ENCODE measurements at places on chromosomes 16 and 17.
A peak's percentile ranks its signal among the peaks of the same experiment; 100 is the strongest.

- no peak for DNase-seq
Observed at GRCh38 chr16:2791174-2791573, 3.8 kb upstream of the PRSS33 start.

GRCh38 chr17:17048106-17048505, 5.8 kb downstream of the MPRIP start:
- no peak for DNase-seq

- no peak for DNase-seq
Observed at GRCh38 chr16:2295056-2295798, 27.3 kb upstream of the RNPS1 start.

DNA sequence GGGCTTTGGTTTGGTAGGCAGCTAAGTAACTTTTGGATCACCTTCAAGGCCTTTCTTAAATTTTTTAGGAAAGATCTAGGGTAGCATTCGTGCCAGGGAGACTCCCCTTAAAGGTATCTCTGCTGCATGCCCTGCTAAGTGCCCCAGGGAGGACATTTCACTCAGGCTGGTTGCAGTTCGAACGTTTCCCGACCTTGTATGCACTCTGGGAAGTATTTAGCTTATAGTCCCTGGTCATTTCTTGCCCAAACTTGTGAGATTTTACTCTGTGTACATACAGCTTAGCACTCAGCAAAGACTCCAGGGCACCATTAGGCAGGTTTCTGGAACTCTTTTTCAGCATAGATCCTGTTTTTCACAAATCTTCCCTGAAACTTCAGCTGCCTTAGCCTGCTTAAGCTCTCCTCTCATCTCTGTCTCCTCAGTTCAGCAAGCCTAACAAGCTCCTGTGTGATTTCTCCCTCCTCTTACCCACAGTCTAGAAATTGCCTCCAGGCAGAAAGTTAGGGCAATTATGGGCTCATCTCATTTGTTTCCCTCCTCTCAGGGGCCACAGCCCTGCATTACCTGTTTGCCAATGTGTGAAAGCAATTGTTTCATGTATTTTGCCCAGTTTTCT, 84.6 kb downstream of the MRTFB start:
- DNase-seq = no peak

DNA sequence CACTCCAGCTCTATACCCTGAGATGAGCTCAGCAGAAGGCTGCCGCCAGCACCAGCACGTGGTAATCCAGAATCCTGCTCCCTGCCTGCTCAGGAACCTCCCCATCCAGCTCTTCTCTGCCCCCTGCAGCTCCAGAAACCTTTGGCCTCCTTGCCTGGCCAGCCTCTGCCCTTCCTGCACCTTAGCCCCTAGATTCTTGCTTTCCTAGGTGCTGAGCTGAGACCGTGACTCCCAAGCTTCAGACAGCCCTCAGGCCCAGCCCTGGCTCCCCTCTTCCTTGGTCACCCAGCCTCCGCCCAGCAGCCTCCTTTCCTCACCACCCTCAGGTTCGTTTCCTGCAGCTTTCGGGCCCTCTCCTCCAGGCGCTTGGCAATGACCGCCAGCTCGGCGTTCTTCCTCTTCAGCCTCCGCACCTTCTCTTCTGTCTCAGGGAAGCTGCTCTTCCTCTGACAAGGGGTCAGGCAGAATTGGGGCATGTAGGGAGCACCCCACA, 2.6 kb downstream of the TSPOAP1 start:
- DNase-seq = no peak

DNA sequence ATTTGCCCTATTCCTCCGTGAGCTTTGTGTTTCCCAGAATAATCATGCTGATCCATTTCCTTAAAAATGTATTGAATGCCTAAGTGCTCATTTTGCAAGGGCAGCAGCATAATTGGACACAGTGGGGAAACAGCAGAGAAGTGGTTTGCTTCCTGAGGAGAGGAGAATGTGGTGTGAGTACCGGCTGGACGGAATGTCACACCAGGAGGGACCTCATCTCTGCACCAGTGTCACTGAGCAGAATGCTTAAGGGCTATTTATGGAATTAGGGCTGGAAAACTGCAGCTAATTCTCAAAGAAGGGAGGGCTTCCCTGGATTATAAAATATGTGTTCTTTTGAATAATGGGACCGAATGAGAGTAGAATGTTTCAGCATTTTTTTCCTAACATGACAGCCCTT, 1100.6 kb upstream of the RBFOX1 start:
- DNase-seq = no peak

- DNase-seq = no peak
Observed at GRCh38 chr16:11586856-11587642, at the start of gene LITAF. Gene LITAF, minus strand, starts transcription at chr16:11586919. Its CDS starts 30,189 bp downstream, at chr16:11556730.

- no peak for DNase-seq
Observed at GRCh38 chr17:72400863-72401262, 280.0 kb downstream of the SOX9 start.

DNA sequence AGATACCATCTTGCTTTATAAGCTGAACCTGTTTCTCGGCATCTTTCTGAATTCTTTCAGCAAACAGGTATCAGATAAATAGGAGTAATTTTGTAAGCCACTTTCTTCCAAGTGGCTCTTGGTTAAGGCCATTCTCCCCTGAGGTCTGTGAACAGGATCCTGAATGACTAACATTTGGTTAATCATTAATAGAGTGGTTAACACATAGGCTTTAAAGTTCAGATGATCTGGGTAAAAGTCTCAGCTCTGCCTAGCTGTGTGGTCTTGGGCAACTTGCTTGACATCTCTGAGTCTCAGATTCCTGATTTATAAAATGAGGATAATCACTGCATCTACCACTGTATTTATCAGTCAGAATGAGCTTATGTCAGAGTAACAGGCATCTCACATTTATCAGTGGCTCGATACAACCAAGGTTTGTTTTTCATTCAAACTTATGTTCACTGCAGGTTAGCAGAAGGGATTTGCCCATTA, 44.4 kb upstream of the ANKFN1 start:
- peak; percentile 45 for DNase-seq

DNA sequence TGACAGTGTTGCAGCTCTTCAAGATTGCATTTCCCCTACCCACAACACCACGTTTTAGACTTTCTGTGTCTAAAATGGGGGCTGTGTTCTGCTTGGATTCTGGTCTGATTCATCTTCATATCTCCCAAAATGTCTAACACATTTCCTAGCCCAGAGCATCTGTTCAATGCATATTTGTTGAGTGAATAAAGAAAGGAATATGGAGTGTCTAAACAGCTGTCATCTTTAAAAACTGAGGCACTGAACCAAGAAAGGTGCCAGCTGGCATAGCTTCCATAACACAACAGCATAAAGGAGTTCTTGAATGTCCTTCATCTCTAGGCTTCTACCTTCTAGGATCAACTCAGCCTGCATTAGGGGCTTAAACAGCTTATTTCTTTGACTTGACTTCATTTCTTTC, 67.4 kb downstream of the CDH11 start:
- no peak for DNase-seq

All from kidney glomerular epithelial cell (primary cell).